ENCODE measurements at places on chromosomes 13 and 19. TPM values are rescaled to one million over a fixed set of nuclear protein-coding genes. Genes with fewer than 3 reads are reported as not detected.

GRCh38 chr13:38657191-38657590, 29.7 kb upstream of the FREM2 start:
- H3K4me1 ChIP-seq, result no peaks in the 10 kb centered on the region
- no peaks in the 10 kb centered on the region for H3K36me3 ChIP-seq
- peak; percentile 55 for DNase-seq

Gene PSG1
- total RNA-seq, result 0.52 TPM

GRCh38 chr13:74305876-74306275, 171.7 kb upstream of the KLF12 start:
- no peak for DNase-seq
- no peaks in the 10 kb centered on the region for H3K36me3 ChIP-seq
- H3K27me3 ChIP-seq, result no peaks in the 10 kb centered on the region

DNA sequence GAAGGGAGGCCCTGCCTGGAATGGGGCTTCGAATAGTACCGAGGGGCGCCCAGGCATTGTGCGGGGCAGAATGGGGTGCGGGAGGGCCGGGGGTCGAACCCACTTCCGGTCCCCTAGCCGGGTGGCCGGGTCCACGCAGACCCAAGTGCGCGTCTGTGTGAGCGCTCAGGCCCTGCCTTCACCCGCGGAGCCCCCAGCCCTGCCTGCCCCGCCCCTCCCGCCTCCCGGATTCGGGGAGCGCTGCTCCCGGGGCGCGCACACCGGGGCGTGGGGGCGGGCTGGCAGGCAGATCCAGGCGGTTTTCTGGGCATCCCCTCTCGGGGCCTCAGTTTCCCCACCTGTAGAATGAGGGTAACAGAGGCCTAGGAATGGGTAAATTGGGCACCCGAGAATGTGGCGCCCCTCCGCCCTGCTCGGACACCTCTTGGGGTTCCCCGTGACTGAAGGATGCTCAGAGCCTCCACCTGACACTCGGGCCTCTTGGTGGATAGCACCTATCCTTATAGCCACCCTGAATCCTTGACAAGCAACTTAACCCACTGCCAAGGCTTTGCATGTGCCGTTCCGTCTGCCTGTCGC, 682 bp downstream of the PIK3R2 start:
- DNase-seq, result no peak
- H3K36me3 ChIP-seq, result peaks cover 2% of the 10 kb centered on the region
- no peaks in the 10 kb centered on the region for H3K27me3 ChIP-seq
- H3K27ac ChIP-seq, result peak overlapping the region; percentile 78
- peaks cover 23% of the 10 kb centered on the region for H3K4me1 ChIP-seq

DNA sequence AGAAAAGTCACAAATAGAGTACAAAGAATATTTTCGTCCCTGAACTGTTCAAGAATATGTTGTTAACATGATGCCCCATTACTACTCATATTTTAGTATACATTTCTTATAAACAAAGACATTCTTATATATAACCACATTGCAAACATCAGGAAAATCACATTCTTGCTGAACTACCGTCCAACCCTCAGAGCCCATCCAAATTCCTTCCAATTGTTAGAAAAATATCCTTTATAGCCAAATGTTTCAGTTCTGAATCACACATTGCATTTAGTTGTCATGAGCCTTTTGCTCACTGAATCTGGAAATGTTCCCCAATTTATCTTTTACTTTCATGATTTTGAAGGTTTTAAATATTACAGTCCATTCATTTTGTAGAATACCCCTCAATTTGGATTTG, 467.8 kb upstream of the ARGLU1 start:
- H3K27me3 ChIP-seq, result no peaks in the 10 kb centered on the region
- H3K4me3 ChIP-seq, result no peak overlapping the region
- peaks cover 8% of the 10 kb centered on the region for H3K4me1 ChIP-seq
- H3K27ac ChIP-seq, result no peak overlapping the region
- DNase-seq, result peak; percentile 80

DNA sequence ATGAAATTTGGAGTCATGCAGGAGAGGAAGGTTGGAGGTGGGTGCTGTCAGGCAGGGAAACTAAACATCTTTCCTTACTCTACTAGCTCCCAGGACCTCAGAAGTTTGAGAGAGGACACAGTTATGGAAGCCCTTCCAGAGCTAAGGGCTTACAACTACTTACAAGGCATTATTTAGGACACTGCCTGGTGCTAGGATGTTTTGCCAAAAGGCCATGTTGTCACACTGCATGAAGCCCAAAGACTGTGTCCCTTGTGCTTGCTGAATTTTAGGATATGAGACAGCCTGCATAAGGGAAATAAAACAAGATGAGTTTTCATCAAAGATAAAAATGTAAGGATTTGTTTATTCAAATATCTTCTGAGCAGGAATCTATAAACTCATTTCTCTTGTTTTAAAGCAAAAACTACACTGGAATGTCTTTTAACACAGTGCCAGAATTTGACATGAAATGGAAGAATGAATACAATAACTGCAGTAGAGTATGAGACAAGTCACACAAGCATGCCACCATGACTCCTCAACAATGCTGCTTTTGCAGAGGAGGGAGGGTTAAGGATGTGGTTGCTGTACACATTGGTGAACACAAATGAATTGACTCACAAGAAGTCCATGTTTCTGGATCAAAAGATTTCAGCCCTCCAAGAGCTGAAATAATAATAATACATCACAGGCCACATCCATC, 258.4 kb downstream of the SPRY2 start:
- peak overlapping the region; percentile 91 for H3K27ac ChIP-seq
- peaks cover 24% of the 10 kb centered on the region for H3K4me1 ChIP-seq
- H3K36me3 ChIP-seq, result no peaks in the 10 kb centered on the region
- DNase-seq, result peak; percentile 88

- H3K27me3 ChIP-seq, result peaks cover 37% of the 10 kb centered on the region
- no peak within 1 kb of the TSS for H3K27ac ChIP-seq
- peaks cover 2% of the 10 kb centered on the region for H3K4me1 ChIP-seq
- H3K36me3 ChIP-seq, result no peaks in the 10 kb centered on the region
Observed at GRCh38 chr19:33621811-33622504, at the start of gene CHST8. Gene CHST8 (plus strand): TSS chr19:33621953. CDS start chr19:33689262, 67,309 bp downstream.

DNA sequence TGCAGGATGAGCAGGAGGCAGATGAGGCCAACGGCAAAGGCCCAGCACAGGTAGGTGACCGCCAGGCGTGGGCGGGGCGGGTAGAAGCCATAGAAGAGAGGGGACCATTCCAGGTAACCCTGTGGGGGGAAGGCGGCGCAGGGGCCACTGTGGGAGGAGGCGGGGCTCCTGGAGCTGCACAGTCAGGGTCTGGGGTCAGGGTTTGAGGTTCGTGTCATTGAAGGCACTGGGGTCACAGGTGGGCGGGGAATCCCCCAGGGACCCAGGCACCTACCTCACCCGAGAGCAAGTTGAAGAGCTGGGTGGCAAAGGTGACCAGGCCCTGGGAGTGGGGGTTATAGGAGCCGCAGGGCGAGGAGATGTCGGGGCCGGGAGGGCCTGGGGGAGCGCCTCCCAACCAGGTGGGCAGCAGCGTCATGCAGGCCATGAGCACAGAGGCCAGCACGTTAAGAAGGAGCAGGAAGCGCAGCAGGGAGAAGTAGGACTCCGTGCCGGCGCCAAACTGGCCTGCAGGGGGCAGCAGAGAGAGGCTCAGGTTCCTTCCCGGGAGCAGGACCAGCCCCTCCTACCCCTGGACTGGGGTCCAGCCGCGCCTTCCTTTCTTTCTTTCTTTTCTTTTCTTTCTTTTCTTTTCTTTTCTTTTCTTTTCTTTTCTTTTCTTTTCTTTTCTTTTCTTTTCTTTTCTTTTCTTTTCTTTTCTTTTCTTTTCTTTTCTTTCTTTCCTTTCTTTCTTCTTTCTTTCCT, 4.6 kb downstream of the TMC4 start:
- no peaks in the 10 kb centered on the region for H3K27me3 ChIP-seq
- no peaks in the 10 kb centered on the region for H3K36me3 ChIP-seq
- peak; percentile 45 for DNase-seq
- no peak overlapping the region for H3K4me3 ChIP-seq

Data from astrocyte (in vitro differentiated cells and primary cell).